Endothelial cell of umbilical vein (primary cell): ENCODE measurements at places on chromosomes 5 and 9. TPM values are rescaled to one million over a fixed set of nuclear protein-coding genes. Genes with fewer than 3 reads are reported as not detected.

GRCh38 chr5:57917004-57917403 lies 434.4 kb upstream of the ACTBL2 start:
- DNase-seq: no peak

GRCh38 chr9:123418506-123418905 lies 62.5 kb downstream of the CRB2 start:
- no peak for DNase-seq

GRCh38 chr9:125822902-125823301 lies 75.7 kb downstream of the PBX3 start:
- DNase-seq: no peak

DNA sequence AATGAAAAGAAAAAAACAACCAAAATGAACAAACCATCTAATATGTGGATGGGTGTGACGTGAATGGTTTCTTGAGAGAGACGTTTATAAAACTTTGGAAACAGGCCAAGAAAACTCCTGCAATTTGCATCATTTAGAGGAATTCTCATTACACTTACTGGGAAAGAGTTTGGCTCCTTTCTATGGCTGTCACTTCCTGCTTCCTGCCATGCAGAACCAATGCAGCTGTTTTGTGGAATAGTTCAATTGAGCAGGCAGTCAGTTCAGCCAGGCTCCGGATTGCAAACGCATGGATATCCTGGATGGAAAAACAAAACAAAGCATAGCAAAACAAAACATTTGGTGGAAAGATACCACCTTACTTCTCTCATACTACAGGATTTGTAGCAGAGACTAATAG lies 36.6 kb downstream of the FAM114A2 start:
- peak; percentile 87 for DNase-seq

DNA sequence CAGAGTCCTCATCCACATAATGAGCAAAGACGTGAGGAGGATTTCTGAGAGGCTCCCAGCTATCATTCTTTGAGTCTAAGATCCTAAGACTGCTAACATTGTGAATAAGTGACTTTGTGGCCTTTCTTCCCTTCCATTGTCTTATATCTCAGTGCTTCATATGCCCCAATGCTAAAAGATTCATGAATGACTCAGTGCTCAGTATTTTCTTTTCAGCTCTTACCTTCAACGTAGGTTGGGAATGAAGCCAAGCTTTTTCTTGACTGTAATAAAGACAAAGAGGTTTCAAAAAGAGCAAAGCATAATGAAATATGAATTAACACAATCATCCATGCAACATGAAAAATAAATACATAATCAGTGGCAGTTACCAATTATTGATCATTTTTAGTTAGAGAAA lies 146.4 kb downstream of the ENTREP1 start:
- DNase-seq: peak; percentile 85

DNA sequence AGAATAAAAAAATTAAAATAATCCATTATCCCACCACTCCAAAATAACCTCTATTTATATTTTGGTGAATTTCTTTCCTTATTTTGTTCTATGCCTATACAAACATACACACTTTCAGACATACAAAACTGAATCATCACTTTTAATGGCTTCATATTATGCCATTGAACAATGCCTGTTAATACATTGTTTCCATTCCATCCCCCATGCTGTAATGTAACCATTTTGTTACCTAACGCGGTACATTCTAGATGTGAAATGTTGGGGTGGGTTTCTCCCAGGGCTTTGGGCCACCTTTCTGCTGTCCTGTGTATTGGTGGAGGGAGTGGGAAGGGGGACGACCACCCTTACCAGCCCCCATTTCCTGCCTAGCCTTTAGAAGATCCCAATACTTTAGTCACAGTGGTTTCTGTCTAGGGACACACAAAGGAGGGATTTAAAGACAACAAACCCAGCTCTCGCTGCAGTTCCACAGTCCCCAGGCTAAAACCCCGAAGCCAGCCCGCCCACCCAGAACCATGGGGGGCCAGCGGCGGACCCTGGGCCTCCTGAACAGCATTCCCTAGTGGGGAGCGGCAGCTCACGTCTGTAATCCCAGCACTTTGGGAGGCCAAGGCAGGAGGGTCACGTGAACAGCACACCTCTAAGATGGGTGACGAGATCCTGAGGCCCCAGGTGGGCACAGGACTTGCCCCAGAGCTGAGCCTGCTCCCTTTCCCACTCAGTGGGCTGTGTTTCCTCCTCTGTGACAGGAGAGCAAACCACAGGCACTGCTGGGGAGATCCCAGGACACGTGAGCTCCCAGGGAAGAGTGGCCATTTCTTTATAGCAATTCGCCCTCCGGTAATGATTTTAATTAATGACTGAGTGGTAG lies 56.9 kb upstream of the STXBP1 start:
- DNase-seq: peak; percentile 65

- DNase-seq: no peak
Observed at GRCh38 chr9:82763656-82764055, 299.3 kb downstream of the RASEF start.

GRCh38 chr9:89514956-89515355 lies 17.0 kb upstream of the SEMA4D start:
- DNase-seq: no peak

- DNase-seq: no peak
Observed at GRCh38 chr9:1184146-1184545, 134.0 kb downstream of the DMRT2 start.

DNA sequence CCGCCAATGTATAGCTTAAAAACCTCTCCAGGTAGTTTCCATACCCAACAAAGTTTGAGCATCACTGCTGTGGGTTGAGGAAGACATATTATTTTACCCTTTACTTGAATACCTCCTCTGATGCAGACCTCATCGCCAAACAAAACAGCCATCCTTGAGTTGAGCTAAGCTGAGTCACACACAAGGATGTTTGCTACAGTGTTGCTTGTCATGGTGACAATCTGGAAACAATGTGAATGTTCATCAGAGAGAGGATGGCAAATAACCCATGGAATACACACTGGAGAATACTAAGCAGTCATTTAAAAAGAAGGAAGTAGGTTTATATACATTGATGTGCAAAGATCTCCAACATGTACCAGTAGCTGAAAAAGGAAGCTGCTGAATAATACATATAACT lies 41.1 kb upstream of the TCF7 start:
- no peak for DNase-seq

Gene AMACR
- total RNA-seq: 8.3 and 8.7 TPM in 2 replicates

Gene EQTN
- not detected in 2 replicates for total RNA-seq

Gene TAS2R1
- total RNA-seq: not detected in 2 replicates

Gene GRXCR2
- total RNA-seq: not detected in 2 replicates

Gene CAVIN4
- total RNA-seq: 2.5 and 3.1 TPM in 2 replicates
